ENCODE measurements at places on chromosomes 12 and 14.

GRCh38 chr14:103015426-103015825 lies 41.9 kb downstream of the CDC42BPB start:
- peak; percentile 3 for DNase-seq

DNA sequence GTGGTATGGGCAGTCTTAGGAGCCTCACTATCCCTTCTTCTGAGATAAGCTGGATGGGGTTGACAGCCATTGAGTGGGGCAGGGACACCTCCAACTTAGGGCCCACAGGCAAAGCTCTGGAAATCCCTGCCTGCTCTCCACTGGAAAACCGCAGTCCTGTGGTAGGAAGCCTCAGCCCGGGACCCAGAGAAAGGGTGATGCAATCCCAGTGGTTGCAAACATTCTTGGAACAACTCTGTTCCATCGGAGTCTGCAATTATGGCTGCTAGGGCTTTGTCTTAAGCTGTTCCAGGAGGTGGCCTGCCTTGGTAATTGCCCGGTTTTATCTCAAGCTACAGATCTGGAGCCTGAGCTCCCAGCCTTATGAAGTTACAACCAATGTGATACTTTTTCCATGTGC lies 133.4 kb downstream of the DICER1 start:
- DNase-seq, result no peak

GRCh38 chr12:126182619-126183236 lies 1117.5 kb downstream of the AACS start:
- DNase-seq, result no peak

- no peak for DNase-seq
These were observed 515.4 kb downstream of the FUT8 start for GRCh38 chr14:65927931-65928356.

DNA sequence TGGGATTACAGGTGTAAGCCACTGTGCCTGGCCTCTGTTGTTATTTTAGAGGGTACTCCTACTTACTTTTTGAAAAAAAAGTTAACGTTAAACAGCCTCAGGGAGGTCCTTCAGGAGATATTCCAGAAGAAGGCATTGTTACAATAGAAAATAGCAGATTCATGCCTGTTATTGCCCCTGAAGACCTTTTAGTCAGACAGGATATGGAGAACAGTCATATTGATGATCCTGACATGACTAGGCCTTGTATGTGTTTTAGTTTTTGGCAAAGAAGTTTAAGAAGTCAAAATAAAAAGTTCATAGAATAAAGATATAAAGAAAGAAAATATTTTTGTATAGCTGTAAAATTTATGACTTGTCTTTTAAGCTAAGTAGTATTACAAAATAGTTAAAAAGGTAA lies 45.3 kb downstream of the WASHC3 start:
- no peak for DNase-seq

GRCh38 chr14:99674064-99674650 lies 9.9 kb upstream of the CYP46A1 start:
- DNase-seq, result no peak

DNA sequence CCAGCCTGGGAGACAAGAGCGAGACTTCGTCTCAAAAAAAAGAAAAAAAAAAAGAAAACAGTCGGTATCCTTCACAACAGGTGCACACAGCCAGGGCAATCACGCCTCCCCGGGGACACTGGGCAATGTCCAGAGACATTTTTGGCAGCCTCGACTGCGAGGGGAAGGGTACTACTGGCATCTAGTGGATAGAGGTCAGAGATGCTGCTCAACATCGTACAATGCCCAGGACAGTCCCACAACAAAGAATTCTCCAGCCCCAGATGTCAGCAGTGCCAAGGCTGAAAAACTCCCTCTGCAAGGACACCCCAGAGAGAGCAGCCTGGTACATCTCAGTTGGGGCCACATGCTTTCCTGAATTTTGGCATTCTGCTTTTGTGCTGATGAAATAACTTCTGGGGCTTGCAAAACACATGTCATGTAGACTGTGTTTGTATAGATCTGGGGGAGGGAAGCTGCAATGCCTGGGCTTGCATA lies 21.5 kb downstream of the ALDH2 start:
- no peak for DNase-seq

DNA sequence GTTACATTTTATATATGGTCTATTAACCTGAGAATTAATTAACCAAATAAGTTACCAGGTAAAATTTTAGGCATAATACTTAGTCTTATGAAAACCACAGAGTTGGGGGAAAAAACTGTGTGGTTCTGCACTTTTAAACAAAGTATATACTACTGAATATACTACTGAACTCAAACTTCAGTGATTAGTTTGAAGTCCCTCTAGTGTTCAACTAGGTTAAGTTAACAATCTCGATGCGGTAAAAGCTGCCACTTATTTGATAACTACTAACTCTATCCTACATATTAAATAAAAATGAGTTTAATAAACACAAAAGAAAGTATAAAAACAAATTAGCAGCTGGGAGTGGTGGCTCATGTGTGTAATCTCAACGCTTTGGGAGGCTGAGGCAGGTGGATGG lies 56.7 kb downstream of the MED13L start:
- DNase-seq, result no peak

GRCh38 chr12:121404734-121405133 lies 4.8 kb downstream of the RNF34 start:
- no peak for DNase-seq

DNA sequence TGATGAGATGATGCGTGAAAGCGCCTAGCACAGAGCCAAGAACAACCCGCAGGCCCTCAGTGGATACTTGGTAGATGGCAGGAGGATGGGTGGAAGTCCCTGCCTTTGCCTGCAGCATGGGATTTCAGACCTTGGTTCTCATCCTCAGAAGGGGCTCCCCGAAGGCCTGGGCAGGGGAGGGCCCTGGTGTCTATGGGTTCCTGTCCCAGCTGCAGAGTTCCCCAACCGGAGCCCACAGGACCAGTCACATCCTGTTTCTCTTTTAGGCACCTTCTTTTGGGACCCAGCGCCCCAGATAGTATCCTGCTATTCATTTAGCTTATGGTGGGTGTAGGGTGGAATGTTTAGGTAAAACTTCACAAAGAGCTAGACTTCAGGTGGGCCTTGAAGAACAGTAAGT lies 55.5 kb downstream of the CALM1 start:
- DNase-seq, result no peak

- DNase-seq, result no peak
These were observed 21.0 kb upstream of the ITPR2 start for GRCh38 chr12:26854031-26854390.

DNA sequence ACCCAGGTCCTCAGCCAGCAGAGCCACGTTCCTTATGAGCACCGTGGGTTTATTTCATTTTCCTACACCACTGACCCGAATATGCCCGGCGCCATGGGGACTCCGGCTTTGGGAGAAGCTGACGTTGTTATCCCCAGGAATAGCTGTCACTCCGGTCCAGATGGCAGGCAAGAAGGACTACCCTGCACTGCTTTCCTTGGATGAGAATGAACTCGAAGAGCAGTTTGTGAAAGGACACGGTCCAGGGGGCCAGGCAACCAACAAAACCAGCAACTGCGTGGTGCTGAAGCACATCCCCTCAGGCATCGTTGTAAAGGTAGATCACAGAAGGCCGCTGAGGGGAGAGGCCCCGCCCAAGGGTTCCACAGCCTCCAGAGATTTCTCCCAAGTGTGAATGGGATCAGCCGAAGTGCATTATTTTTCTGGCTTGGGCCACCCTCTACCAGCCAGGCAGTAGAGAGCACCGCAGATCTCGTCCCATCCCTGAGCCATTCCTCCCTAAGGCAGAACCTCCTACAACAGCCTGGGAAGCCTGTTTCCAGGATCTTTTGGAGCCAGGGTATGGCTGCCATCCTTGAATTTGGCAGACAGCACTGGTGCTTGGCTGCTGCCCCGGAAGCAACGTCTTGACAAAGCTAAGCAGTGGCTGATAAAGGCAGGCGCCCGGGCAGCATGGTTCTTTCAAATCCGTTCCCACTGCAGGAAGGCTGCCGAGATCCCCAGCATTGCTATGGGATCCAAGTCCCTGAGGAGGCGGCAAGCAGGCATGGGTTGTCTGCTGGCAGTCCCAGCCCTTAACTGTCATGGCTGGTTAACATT lies 17.8 kb downstream of the CDK2AP1 start:
- DNase-seq, result no peak

DNA sequence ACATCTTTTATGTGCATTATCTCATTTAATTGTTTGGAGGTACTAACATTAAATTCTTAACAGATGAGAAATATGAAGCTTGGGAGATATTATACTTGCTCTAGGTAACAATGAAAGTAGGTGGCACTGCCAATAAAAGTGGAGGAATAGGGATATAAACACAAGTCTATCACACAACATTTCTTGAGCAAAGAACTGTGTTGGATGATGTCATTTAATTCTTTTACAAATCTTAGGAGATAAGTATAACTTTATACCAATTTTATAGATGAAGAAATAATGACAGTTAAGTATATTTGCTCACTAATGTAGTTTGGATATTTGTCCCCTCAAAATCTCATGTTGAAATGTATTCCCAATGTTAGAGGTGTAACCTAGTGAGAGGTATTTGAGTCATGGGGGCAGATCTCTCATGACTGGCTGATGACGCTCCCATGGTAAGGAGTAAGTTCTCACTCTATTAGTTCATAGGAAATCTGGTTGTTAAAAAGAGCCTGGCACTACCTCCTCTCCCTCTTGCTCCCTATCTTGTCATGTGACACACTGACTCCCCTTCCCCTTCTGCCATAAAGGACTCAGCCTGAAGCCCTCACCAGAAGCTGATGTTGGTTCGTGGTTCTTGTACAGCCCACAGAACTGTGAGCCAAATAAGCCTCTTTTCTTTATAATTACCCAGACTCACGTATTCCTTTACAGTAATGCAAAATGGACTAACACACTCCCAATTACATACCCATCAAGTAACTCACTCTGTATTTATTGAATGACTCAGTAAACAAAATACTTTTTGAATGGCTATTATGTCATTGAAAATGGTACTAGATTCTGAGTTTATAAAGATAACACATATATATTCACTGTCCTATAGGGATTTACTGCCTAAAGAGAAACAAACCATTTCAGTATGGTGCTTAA lies 146.8 kb upstream of the KITLG start:
- DNase-seq, result no peak

- no peak for DNase-seq
These were observed 372.9 kb downstream of the DPF3 start for GRCh38 chr14:72521045-72521444.

- DNase-seq, result no peak
These were observed 96.2 kb downstream of the CPSF2 start for GRCh38 chr14:92217936-92218335.
